ENCODE measurements at places on chromosomes 3 and 15. TPM values are rescaled to one million over a fixed set of nuclear protein-coding genes. Genes with fewer than 3 reads are reported as not detected.

DNA sequence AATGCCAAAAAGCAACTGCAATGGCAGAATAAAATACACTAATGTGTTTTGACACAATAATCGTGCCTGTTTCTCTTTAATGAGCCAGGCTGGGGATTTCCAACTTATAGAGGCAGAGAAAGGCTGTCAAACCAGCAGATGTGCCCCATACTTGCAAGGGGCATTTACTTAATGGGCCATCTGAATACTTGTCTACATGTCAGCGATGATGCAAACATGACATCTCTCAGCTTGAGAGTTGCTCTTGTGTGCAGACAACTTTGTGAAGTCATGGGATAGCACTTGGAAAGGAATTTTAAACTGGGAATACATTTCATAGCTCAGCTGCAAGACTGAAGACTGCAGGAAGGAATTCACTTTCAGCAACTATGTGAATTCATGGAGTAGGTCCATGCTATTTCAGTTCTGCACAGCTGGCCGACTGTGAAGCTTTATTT is 127.4 kb upstream of the ADAMTS9 start:
- no peak for DNase-seq

DNA sequence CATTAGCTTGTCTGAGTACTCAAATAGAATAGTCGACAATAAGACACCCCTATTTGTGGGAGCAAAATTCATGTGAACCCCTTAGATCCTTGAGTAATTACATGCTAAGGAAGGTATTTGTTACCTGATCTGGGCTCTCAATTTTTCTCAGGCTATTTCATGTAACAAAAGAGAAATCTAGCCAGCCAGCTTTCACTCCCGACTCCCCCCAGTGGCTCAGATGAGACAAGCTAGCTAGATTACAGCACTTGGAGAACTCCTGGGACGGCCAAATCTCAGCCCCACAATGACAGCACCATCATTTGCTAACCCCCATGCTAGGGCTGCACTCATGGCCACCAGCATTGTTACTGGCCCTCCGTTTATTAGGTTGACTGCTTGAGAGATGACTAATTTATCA is 41.3 kb downstream of the GLDN start:
- no peak for DNase-seq

GRCh38 chr15:48828906-48829305 is 18.0 kb upstream of the CEP152 start:
- no peak for DNase-seq

GRCh38 chr3:157087373-157087772 is 72.6 kb downstream of the CCNL1 start:
- no peak for DNase-seq

WNT5A gene
- total RNA-seq: not detected

DNA sequence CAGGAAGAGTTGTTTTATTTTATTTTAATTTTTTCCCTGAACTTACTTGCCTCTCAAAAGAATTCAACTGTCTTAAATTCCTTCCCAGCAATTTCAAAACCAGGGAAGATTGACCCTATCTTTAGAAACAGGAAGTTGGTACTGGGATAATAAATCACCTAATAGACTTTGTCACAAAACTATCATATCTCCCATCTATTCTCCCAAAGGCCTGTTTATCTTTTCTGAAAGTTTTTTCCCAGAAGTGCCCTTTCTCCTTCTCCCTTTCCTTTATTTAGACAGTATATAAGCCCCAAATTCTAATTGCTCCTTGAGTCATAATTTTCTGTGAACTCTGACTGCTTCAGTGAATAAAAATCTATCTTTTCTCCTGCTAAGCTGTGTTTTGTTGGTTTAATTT is 2.9 kb upstream of the RNF7 start:
- no peak for DNase-seq

DNA sequence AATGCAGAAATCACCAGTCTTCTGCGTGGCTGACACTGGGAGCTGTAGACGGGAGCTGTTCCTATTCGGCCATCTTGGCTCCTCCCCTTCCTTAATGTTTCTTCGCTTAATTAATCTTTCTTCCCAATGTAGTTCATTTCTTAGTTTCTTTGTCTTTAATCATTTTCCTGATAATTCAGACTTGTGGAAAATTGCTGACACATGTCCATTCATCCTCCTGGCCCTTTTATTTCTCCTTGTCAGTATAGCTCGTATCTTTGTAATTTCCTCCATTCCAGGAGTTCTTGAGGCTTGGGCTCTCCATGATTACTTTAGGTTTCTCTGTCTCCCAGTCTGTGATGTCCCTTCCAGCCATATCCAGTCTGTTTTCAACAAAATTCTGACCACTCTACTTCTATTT is 98.7 kb downstream of the UBE2E2 start:
- no peak for DNase-seq

NUDT16 gene
- 16.7 TPM for total RNA-seq

GRCh38 chr3:196280689-196281440 is 6.7 kb downstream of the PCYT1A start:
- no peak for DNase-seq

GAP43 gene
- not detected for total RNA-seq

VPS8 gene
- 83.9 TPM for total RNA-seq

CSTA gene
- 0.61 TPM for total RNA-seq

GRCh38 chr15:66933932-66934867 is 131.2 kb upstream of the SMAD3 start:
- no peak for DNase-seq

- no peak for DNase-seq
Observed at GRCh38 chr15:79862191-79862590, 34.6 kb downstream of the MTHFS start.

PPP1R14D gene
- not detected for total RNA-seq

CDC25A gene
- not detected for total RNA-seq

GRCh38 chr15:40091861-40092255 is 16.8 kb downstream of the BMF start:
- DNase-seq: no peak

Measured in CD4-positive, alpha-beta memory T cell (primary cell).